ENCODE measurements at places on chromosomes 7 and 10.
A peak's percentile ranks its signal among the peaks of the same experiment; 100 is the strongest.

- no peak for DNase-seq
These were observed 22.4 kb downstream of the DIP2C start for GRCh38 chr10:667096-667495.

- peak; percentile 38 for DNase-seq
These were observed 35.6 kb downstream of the FAM241B start for GRCh38 chr10:69665474-69666320.

DNA sequence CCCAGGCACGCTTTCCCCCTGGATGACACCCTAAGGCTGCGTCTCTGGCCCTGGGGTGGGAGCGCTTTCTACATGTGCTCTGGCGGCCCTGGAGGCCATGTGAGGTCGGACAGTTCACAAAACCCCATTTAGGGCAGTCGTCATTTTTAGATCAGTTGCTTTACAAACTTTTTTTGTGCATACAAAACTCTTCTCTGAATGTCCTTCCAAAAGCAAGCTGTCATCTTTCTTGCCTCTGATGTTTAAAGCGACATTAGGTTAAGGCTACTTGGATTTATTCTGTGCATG lies 5.9 kb downstream of the MAFK start:
- DNase-seq: no peak

- no peak for DNase-seq
These were observed 20.6 kb upstream of the RASSF4 start for GRCh38 chr10:44938956-44939355.

GRCh38 chr10:102994531-102995295 lies 76.6 kb downstream of the CNNM2 start:
- no peak for DNase-seq

DNA sequence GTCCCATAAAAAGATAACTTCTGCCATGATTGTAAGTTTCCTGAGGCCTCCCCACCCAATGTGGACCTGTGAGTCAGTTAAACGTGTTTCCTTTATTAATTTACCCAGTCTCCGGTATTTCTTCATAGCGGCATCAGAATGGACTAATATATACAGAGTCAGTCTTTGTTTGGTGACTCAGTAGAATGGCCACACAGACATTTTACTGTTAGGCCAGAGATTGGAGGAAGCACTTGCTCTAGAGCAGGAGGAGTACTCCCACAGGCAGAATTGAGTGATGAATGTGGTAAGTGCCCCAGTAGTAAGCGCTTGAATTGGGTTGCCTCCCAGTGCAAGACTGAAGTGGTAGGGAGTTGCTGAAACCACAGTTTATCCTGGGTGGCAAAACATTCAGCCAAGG lies 149.5 kb upstream of the SMIM30 start:
- no peak for DNase-seq

DNA sequence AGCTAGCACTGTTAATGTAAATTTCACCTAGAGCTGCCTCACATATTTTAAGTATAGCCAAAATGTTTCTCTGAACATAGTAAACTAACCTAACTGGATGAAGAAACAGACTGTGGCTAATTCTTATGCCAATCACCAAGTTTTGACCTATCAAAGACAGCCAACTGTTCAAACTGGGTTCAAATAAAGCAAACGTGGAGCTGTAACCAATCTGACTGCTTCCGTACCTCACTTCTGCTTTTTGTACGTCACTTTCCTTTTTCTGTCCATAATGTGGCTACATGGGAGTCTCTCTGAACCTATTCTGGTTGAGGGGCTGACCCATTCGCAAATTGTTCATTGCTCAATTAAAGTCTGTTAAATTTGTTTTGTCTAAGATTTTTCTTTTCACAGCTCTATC lies 66.3 kb upstream of the ETV1 start:
- no peak for DNase-seq

DNA sequence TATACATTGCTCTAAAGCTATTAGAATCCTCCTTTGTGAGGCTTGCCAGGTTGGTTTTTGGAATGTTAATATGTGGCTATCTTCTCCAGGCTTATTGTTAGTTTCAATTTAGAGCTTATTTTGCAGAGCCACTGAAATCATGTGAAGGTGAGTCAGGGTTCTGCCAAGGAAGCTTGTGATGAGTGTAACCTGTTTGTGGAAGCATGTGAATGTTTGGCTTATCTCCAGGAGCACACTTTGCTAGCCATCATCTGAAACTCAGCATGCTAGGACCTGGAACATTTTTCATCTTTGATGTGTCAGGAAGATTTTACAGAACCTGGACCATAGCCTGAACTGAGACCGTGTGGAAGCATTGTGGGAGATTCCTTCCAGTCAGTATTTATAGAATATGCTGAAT lies 197.3 kb downstream of the PPP1R9A start:
- DNase-seq: no peak

- DNase-seq: no peak
These were observed 45.7 kb downstream of the SNX10 start for GRCh38 chr7:26337232-26337865.

GRCh38 chr7:9328296-9328695 lies 894.9 kb downstream of the NXPH1 start:
- DNase-seq: no peak

Data from RWPE2 (cell line).